ENCODE measurements at places on chromosomes 2 and 18.

DNA sequence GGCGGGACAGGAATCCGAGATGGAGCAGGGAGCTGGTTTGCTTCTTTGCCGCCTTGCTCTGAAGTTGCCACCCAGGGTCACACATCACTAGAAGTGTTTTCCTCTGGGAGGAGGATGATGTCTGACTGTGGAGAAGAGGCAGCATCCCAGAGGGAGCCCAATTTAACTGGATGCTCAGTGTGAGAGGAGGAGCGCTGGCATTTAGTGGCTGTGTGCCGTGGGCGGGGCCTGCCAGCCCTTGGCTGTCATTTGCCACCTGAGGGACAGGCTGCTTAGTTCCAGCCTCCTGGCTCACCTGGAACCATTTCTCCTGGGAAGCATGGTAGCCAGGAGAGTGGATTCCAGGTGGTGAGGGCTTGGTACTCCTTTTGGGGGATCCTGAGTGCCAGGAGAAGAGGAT is 9.6 kb downstream of the B3GNT2 start:
- no peak for DNase-seq

GRCh38 chr2:216215658-216216390 is 106.7 kb downstream of the XRCC5 start:
- DNase-seq: no peak

GRCh38 chr18:48557640-48558174 is 18.9 kb downstream of the CTIF start:
- no peak for DNase-seq

DNA sequence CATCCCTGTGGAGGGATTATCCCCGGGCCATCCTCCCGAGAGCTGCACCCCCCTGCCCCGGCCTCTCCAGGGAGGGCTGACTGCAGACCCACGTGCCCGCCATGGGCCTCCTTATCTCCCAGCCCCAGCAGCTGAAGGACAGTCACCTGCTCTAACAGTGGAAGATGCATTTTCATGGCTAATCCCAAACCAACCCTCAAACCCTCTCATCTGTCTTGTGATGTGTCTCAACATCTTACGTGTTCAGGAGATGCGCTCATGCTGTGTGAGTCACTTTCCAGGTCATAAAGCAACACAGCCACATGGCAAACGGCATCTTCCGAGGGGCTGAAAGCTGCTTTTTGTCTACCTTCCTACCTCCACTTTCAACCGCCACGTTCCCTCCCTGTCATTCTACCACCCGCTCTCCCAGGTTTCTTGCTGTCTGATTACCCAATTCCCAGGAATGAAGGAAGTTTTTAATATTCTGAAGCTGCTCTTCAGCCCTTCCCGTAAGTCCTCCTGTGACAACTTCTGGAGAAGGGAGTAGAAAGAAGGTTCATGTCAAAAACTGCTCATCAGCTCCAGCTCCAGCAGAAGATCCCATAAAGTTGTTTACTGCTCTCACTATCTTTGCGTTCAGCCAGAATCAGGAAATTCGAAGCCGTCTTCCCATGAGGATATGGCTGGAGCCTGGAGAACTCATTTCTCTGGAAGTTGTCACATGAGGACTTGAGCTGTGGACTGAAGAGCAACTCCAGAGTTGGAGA is 54.5 kb downstream of the MBP start:
- DNase-seq: no peak

DNA sequence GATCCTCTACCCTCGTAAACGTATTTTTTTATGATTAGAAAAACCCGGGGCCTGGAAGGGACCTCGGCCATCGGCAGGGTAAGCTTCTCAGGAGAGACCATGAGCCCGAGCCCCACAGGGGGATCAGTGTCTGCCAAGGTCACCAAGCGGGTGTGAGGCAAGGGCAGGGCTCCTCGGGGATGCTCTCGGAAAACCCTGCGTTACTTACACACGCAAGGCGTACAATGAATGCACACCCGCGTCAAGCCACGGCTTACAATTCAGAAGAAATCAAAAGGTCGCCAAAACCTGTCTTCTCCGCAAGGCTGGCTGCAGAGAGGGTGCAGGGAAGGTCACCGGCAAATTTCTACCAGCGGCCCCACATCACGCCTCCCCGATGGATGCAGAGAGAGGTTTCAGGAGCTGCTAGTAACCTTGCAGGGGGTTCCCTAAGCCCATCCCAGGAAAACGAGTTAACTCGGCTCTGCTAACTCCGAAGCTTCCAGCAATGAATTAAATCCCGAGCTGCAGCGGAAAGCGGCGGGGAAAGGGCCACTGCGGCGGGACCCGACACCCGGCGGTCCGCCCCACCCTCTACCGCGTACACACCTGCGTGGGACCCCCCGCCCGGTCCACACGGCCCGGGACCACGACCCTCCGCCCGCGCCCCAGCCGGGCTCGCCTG is 638 bp downstream of the ST3GAL5 start:
- DNase-seq: no peak

DNA sequence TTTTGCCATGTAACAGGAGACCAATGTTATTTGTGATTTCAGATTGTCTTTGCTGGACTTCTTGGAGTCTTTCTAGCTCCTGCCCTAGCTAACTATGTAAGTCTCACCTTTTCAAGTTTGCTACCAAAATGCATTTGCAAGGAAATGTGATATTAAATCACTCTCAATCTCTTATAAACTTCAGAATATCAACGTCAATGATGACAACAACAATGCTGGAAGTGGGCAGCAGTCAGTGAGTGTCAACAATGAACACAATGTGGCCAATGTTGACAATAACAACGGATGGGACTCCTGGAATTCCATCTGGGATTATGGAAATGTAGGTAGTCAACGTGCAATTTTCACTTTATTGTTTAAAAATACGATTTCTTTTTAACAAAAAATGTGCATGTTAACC is 3.0 kb downstream of the GKN1 start:
- no peak for DNase-seq

DNA sequence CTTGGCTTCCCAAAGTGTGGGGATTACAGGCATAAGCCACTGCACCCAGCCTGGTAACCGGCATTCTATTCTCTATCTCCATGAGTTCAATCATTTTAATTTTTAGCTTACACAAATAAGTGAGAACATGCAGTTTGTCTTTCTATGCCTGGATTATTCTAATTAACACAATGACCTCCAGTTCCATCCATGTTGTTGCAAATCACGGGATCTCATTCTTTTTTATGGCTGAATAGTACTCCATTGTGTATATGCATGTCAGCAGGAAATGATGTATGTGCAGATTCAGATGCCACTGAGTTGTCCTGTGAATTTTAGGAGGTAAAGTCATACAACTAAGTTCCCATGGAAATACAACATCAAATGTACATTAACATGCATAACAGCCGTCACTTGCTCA is 24.7 kb upstream of the AMMECR1L start:
- DNase-seq: no peak

DNA sequence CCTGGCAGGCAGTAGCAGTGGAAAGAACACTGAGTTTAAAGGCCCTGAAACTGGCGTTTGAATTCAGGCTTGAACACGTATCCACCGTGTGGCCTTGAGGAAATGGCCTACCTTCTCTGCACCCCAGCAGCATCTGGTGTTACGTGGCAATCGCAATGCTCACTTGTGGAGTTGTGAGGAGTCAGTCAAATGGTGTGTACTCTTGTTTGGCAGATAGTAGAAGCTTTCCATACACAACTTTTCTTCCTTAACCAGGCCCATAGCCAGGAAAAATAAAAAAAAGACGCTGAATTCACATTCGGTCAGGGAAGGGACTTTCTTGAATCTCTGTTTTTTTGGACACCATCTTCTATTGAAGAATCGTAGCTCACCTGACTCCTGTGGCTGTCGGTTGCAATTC is 1101.5 kb upstream of the KLHL29 start:
- no peak for DNase-seq

DNA sequence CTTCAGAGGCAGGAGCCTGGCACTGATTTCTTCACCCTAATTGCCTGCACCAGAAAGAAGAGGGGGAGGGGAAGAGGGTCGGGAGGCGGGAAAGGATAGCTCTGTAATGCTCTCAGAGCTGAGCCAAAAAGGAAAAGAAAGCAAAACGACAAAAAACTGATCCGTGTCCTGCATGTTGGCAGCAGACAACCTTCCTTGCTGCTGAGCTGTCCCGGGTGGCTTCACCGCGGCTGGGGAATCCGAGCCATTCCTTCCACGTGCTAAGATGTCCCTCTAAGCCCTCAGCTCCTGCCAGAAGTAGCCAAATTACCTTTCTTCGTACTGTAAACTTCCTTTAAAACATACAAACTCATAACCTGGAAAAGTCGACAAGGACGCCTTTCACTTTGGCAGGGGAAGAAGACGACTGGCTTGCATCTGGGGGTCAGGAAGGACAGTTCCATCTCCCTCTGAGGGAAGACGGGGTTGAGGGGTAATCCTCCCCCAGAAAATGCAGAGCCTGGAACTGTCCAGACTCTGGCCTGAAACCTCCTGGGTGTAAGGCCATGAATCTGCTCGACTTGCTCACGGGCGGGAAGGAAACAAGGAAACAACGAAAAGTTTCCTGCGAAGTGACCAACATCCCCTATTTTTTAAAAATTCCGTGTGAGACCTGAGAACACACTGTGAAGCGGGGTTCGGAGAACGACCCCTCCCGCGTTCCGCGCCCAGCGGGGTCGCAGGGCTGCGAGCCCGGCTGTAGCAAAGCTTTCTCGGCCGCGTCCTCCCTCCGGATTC is 7.7 kb downstream of the OTX1 start:
- DNase-seq: no peak

- DNase-seq: no peak
Measured at GRCh38 chr2:119208791-119209203, 14.8 kb upstream of the STEAP3 start.

GRCh38 chr2:439077-439476 is 151.2 kb upstream of the ALKAL2 start:
- no peak for DNase-seq

DNA sequence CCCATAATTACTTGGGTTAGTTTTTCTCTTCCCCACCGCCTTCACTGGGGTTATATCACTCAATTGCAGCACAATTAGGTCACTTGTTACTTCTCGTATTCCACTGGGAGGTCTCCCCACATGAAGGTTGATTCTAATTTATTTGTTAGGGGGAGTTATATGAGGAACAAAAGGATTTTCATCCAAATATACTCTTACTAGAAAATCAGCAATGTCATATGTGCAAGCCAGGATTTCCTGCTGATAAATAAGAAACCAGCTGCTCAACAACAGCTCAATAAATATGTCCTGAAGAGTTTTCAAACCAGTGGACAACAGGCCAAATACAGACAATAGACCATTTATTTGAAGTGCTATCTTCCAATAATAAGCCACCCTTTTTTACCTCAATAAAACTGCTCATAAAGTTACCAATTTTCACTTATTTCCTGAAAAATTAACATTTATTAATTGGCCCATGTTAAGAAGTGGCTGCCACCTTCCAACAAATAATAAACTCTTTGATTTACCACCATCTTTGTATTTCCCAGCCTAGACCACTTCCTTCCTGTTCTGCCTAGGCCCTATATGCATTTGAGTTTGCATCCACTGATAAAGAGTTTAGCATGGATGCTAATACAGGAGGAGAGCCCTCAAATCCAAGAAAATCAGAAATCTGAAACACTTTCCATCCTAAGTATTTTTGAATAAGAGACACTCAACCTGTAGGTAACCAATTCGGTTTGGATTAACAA is 184.4 kb upstream of the SLC39A10 start:
- no peak for DNase-seq

- DNase-seq: no peak
Measured at GRCh38 chr18:29087616-29088246, 910.8 kb upstream of the CDH2 start.

DNA sequence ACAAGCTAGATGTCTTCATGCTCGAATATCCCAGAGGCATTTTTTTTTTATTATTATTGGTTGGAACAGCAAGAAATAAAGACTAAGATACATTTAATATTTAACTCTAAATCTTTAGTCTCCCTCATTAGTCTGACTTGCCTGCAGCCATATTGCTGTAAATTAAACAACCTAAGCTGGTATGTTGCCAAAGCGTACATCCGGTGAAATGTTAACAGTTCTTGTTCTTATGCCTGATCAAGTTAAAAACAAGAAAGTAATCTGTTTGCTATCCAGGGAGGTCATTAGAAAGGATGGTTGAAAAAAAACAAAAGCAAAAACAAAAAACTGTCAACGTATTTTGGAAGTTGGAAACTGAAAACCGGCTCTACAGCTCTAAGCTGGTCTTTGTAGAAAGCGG is 125.9 kb upstream of the NABP1 start:
- DNase-seq: no peak
